H1 (cell line): ENCODE measurements at places on chromosomes 7 and 10. TPM values are rescaled to one million over a fixed set of nuclear protein-coding genes. Genes with fewer than 3 reads are reported as not detected.

- DNase-seq, result no peak
Measured at GRCh38 chr10:121928528-121928884, 675 bp upstream of the ATE1 start.

- no peak for DNase-seq
Measured at GRCh38 chr10:91378061-91378460, 32.1 kb upstream of the HECTD2 start.

GRCh38 chr10:91745090-91745831, 53.0 kb upstream of the TNKS2 start:
- DNase-seq, result peak; percentile 60

The CYP3A4 gene
- not detected in 2 replicates for total RNA-seq

The GHRHR gene
- 6.1 and 6.5 TPM in 2 replicates for total RNA-seq

- no peak for DNase-seq
Measured at GRCh38 chr10:1706711-1707110, 30.6 kb downstream of the ADARB2 start.

GRCh38 chr10:46559231-46559671, 2.8 kb upstream of the GPRIN2 start:
- DNase-seq, result peak; percentile 42

GRCh38 chr10:130395248-130395936, 259.2 kb downstream of the GLRX3 start:
- no peak for DNase-seq

DNA sequence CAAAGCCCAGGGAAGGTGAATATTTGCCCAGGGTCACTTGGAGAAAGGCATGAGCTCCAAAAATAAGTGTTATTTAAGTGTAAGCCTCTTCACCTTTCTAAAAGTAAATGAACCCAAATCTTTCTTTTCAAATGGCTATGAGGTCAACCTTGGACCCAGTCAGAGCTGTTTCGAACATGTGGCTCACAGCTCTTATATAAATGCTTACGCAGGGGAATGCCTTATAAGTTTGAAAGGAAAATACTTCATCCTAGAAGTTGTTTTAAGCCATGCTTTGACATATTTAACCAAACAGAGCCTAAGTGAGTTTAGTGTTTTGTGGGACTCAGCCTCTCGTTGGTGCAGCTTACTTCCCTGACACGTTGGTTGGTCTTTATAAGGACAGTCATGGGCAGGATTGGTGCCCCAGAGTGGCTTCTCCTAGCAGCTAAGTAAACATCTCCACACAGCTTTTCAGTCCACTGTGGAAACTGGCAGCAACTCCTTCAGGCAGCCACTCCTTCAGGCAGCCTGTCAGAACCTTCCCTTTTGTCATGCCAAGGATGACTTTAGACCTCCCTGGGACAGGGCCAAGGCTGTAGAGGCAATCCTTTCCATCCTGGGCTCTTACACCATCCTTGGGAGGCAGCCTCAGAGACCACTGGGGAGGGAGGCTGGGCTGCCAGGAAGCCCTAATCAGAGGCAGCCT, 43.6 kb downstream of the MINDY4 start:
- DNase-seq, result no peak

DNA sequence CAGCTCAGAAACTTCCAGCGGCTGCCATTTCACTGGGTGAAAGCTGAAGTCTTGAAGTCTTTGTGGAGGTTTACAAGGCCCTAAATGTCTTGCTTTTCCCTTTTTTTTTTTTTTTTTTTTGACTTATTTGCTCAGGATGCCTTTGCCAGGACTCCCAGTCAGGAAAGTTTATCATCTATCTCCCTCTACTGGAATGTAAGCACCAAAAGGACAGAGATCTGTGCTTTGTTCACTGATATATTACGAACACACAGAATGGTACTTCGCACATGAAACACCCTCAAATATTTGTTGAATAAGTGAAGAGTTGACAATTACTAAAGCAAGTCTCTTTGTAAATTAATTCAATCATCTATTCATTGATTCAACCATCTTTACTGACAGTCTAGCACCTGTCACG, 23.2 kb downstream of the ABCB4 start:
- no peak for DNase-seq

- no peak for DNase-seq
Measured at GRCh38 chr7:91239171-91239604, 25.0 kb upstream of the FZD1 start.

GRCh38 chr10:77500754-77501151, 136.9 kb downstream of the KCNMA1 start:
- DNase-seq, result no peak

- peak; percentile 67 for DNase-seq
Measured at GRCh38 chr10:132714096-132714985, 71.6 kb downstream of the NKX6-2 start.

- DNase-seq, result no peak
Measured at GRCh38 chr7:106294334-106294733, 9.6 kb upstream of the NAMPT start.

The AKAP9 gene
- total RNA-seq, result 25.2 and 26.3 TPM in 2 replicates

- no peak for DNase-seq
Measured at GRCh38 chr10:103941801-103942200, 23.8 kb upstream of the STN1 start.

- DNase-seq, result no peak
Measured at GRCh38 chr10:52082307-52082706, 231.8 kb upstream of the DKK1 start.

DNA sequence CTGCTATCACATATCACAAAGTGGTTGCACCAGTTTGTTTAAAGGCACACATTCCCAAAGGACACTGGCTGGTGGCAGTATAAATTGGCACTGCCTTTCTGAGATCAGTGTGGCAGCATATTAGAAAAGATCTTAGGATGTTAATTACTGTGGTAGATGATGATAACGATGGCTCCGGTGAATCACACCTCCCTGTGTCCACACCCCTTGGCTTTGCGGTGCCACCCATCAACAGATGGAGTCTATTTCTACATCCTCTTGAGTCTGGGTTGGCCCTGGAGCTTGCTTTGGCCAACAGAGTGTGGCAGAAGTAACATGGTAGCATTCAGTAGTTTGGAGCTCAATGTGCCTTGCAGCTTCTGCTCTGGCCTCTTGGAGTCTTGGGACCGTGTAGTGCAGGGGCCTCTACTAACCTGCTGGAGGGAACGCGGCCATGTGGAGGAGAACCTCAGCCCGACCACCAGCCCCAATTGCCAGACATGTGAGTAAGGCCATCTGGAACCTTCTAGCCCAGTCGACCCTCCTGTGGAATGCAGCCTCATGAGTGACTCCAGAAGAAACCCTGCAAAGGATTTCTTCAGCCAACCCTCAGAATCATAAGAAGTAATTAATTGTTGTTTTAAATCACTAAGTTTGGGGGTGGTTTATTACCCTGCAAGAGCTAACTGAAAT, 27.2 kb upstream of the PLEKHA1 start:
- DNase-seq, result no peak

GRCh38 chr7:46544396-46545008, 623.4 kb upstream of the IGFBP3 start:
- no peak for DNase-seq

- DNase-seq, result no peak
Measured at GRCh38 chr7:117143580-117143979, 179.3 kb downstream of the WNT2 start.

DNA sequence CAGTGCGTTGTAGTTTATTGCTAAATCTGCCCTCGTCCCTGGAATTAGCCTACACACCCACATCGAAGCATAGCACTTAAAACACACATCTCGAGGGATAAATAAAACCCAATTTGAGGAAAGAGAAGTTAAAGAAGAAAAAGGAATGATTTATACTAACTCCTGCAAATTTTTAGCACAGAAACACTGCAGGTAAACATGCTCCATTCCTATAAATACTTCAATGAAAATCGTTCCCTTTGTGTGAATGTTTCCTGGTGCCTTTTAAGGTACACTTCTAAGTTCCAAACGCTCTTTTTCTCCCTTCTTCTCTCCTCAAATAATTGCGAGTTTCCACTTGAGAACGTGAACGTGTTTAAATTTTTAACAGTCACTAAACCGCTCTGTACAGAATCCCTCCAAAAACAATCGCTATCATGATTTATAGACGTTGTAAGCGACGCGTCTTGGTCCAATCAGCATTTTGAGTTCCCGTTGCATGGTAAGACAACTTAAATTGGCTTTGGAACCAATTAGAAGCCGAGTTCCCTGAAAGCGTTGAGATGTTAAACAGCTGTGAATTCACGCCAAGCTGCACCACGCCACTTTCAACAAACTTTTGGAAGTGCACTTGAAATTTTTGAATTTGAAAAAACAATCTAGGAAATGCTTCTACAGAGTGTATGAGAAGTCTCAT, 12.5 kb upstream of the EBLN1 start:
- DNase-seq, result no peak

The SPAM1 gene
- total RNA-seq, result not detected in 2 replicates

GRCh38 chr7:81638198-81638597, 131.6 kb downstream of the HGF start:
- DNase-seq, result no peak
